T-cell (primary cell): ENCODE measurements at places on chromosomes 6 and 20. TPM values are rescaled to one million over a fixed set of nuclear protein-coding genes. Genes with fewer than 3 reads are reported as not detected.

- H3K4me1 ChIP-seq, result no peaks in the 10 kb centered on the region
- H3K4me3 ChIP-seq, result no peak overlapping the region
- H3K27ac ChIP-seq, result no peak overlapping the region
- DNase-seq, result no peak
Measured at GRCh38 chr20:18995455-18995854, 181.9 kb downstream of the SCP2D1 start.

GRCh38 chr6:145060714-145061113, 674.6 kb downstream of the EPM2A start:
- H3K27ac ChIP-seq, result no peak overlapping the region
- no peaks in the 10 kb centered on the region for H3K4me1 ChIP-seq
- H3K4me3 ChIP-seq, result no peak overlapping the region
- no peak for DNase-seq
- H3K27me3 ChIP-seq, result peaks cover 2% of the 10 kb centered on the region

DNA sequence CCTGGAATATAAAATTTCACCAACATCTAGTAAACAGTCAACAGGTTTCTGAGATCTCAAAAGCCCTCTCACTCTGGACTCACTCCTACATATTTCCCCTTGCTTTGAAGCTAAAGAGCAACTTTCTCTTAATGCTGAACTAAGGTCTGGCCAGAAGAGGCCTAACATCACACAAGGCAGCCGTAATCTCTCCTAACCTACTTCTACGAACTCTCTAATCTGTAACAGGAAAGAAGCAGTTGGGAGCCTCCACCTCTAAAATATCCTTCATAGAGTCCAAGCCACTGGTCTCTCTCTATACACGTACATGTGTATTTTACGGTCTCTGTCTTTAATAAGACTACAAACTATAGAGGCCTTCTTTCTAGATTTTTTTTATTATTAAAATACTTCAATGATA, 72.0 kb downstream of the REV3L start:
- no peaks in the 10 kb centered on the region for H3K27me3 ChIP-seq
- H3K27ac ChIP-seq, result no peak overlapping the region
- no peaks in the 10 kb centered on the region for H3K4me1 ChIP-seq
- peaks cover 25% of the 10 kb centered on the region for H3K36me3 ChIP-seq

- no peaks in the 10 kb centered on the region for H3K36me3 ChIP-seq
- no peak overlapping the region for H3K27ac ChIP-seq
- peak; percentile 18 for DNase-seq
- H3K4me3 ChIP-seq, result no peak overlapping the region
Measured at GRCh38 chr6:13908955-13909381, 15.8 kb upstream of the RNF182 start.

Gene TBXT
- not detected for total RNA-seq

GRCh38 chr6:14146506-14147096, 29.0 kb downstream of the CD83 start:
- no peak overlapping the region for H3K4me3 ChIP-seq
- H3K27me3 ChIP-seq, result no peaks in the 10 kb centered on the region
- no peak overlapping the region for H3K27ac ChIP-seq
- no peaks in the 10 kb centered on the region for H3K4me1 ChIP-seq

DNA sequence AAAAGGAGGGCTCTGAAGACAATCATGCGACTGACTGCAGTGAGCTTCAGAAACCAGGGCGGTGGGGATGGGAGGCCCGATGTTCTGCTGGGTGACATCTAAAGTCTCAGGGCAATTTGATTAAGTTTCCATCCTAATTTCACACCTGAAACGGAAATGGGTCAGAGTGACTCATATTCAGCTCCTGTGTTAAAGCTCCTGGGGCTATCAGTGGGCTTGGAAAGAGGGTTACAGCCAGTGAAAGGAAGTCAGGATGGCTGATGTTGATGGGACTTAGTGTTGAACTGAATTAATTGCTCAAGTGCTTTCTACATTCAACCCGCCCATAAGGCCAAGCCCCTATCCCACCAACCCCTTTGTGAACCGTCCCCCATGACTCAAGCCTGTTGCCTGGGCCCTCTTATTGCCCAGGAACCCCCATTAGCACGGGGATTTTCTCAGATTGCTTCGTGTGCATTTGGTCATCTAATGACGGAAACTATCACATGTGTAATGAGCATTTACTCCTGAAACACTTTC, 47.1 kb upstream of the TBC1D7 start:
- H3K36me3 ChIP-seq, result no peaks in the 10 kb centered on the region
- no peak overlapping the region for H3K4me3 ChIP-seq
- no peaks in the 10 kb centered on the region for H3K27me3 ChIP-seq

GRCh38 chr6:81624453-81624852, 128.0 kb downstream of the TENT5A start:
- H3K4me3 ChIP-seq, result no peak overlapping the region
- DNase-seq, result no peak
- H3K27me3 ChIP-seq, result no peaks in the 10 kb centered on the region
- no peak overlapping the region for H3K27ac ChIP-seq
- no peaks in the 10 kb centered on the region for H3K36me3 ChIP-seq
- H3K4me1 ChIP-seq, result no peaks in the 10 kb centered on the region

Gene FLRT3
- not detected for total RNA-seq

DNA sequence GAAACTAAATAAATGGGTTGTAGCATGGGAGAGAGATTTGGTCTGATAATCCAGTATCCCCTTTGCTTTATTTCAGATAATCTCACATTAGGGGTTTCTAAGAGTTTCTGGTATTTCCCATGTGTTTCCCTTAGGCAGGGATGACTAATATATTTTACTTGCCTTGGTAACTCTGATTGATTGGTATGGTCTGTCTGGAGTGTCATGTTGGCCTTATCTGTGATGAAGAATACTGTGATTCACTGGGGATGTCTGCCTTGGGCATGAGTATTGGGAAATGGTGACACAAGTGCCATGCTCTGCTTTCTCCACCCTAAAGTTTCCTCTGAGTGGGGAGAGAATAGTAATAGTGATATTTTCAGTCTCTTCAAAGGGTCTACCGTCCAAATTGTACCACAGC, 10.1 kb downstream of the SLC22A2 start:
- H3K4me1 ChIP-seq, result no peaks in the 10 kb centered on the region
- DNase-seq, result no peak
- H3K27ac ChIP-seq, result no peak overlapping the region
- no peak overlapping the region for H3K4me3 ChIP-seq
- H3K36me3 ChIP-seq, result no peaks in the 10 kb centered on the region

DNA sequence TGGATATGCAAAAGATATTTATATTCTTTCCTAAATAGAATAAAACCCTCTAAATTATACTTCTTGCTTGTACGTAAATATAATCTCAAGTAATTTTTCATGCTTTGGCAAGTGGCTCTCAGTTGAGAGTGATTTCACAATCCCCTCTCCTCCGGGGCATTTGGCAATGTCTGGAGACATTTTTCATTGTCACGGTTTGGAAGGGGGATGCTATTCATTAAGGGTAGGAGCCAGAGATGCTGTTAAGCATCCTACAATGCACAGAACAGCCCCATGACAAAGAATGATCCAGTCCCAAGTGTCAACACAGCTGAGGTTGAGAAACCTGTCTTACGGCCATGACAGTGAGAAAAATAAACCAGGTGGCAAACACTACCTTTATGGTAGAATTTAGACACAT, 75.7 kb downstream of the AGPAT4 start:
- no peaks in the 10 kb centered on the region for H3K4me1 ChIP-seq
- H3K4me3 ChIP-seq, result no peak overlapping the region
- H3K36me3 ChIP-seq, result no peaks in the 10 kb centered on the region
- DNase-seq, result no peak
- no peaks in the 10 kb centered on the region for H3K27me3 ChIP-seq
- H3K27ac ChIP-seq, result no peak overlapping the region

DNA sequence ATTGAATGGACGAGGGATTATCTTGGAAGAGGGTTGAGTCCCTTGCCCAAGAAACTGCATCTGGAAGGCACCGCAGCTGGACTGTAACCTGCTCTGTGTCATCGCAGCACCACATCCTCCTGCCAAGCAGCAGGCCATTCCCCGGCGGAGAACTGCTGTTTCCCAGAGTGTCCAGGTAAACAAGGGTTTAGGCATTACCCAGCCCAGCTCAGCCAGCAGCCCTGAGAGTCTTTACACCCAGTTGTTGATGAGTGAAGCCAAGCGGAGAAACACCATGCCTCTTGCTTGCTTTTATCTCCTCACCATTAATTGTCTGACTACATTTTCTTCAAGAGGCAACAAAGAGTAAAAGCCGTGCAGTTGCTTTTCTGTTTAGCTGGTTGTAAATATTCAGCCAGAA, 104.1 kb downstream of the CDH4 start:
- H3K27ac ChIP-seq, result no peak overlapping the region
- H3K36me3 ChIP-seq, result no peaks in the 10 kb centered on the region
- H3K27me3 ChIP-seq, result no peaks in the 10 kb centered on the region
- H3K4me3 ChIP-seq, result no peak overlapping the region

DNA sequence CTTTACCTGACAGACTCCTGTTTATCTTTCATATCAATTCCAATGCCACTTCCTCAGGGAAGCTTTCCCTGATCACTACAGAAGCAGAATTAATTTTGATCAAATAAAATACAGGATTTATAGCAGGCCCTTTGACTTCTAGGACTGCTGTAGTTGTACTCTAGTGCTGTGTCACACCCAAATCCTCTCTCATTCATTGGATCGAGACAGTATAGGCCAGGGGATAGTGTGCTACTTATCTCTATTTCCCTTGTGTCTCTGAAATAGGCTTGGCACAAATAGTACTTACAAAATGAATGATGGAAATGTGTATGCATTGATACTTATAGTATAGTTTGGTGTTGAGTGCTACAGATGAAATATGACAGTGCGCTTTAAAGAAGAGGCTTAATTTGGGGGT, 19.8 kb downstream of the RALY start:
- H3K27me3 ChIP-seq, result no peaks in the 10 kb centered on the region
- H3K4me1 ChIP-seq, result peaks cover 55% of the 10 kb centered on the region
- DNase-seq, result no peak
- H3K36me3 ChIP-seq, result peaks cover under 1% of the 10 kb centered on the region
- H3K4me3 ChIP-seq, result no peak overlapping the region
- no peak overlapping the region for H3K27ac ChIP-seq

DNA sequence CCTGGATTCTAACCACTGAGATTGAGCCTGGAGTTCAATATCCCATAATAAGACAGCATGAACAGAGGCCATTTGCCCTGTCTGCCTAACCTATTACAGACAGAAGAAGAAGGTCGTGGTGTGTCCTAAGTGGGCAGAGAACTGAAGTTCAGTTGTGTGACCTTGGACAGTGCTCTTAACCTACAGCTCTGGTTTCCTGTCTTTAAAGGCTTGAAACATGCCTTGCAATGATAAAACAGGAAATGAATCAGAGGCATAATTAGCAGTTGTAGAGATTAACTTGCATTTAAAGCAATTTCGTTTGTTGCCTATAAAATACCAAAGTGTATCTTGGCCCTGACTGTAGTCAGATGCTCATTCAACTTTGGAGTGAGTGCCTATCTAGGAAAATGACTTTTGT, 507.2 kb upstream of the CHD6 start:
- no peak overlapping the region for H3K27ac ChIP-seq
- no peak overlapping the region for H3K4me3 ChIP-seq
- no peaks in the 10 kb centered on the region for H3K4me1 ChIP-seq
- no peaks in the 10 kb centered on the region for H3K36me3 ChIP-seq

DNA sequence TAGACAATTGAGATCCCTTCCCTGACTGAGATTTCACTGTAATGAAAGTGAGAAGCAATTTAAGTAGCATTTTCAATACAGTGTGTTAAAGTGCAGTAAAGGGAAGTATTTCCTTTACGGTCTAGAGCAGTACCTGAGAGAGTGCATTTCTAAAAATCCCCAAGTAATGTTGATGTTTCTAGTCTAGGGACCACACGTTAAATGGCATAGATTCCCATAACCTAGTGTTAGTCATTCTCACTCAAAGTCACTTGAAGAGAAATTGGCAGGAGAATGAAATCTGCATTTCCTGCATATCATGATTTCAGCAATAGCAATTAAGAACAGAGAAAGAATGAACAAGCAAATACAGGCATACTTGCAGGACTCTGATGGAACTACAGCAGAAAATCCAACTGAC, 67.9 kb downstream of the CGA start:
- no peaks in the 10 kb centered on the region for H3K36me3 ChIP-seq
- H3K4me1 ChIP-seq, result no peaks in the 10 kb centered on the region
- H3K27me3 ChIP-seq, result no peaks in the 10 kb centered on the region
- no peak overlapping the region for H3K4me3 ChIP-seq

- H3K27me3 ChIP-seq, result peaks cover 9% of the 10 kb centered on the region
- H3K4me3 ChIP-seq, result no peak overlapping the region
- H3K27ac ChIP-seq, result no peak overlapping the region
- no peaks in the 10 kb centered on the region for H3K4me1 ChIP-seq
Measured at GRCh38 chr6:13848522-13849150, 34.3 kb upstream of the MCUR1 start.

Gene DZANK1
- 2.3 TPM for total RNA-seq

Gene LATS1
- 41.8 TPM for total RNA-seq

Gene SLC35F1
- not detected for total RNA-seq

GRCh38 chr6:134295953-134296553, 21.9 kb downstream of the SGK1 start:
- H3K27ac ChIP-seq, result no peak overlapping the region
- H3K27me3 ChIP-seq, result no peaks in the 10 kb centered on the region
- no peak for DNase-seq
- no peak overlapping the region for H3K4me3 ChIP-seq
- H3K36me3 ChIP-seq, result no peaks in the 10 kb centered on the region

- H3K4me3 ChIP-seq, result no peak overlapping the region
- H3K27me3 ChIP-seq, result peaks cover 3% of the 10 kb centered on the region
- H3K36me3 ChIP-seq, result no peaks in the 10 kb centered on the region
Measured at GRCh38 chr6:151524059-151524458, 30.2 kb downstream of the CCDC170 start.
